Fibroblast of gingiva (primary cell): ENCODE measurements at places on chromosomes 2 and 18.
A peak's percentile ranks its signal among the peaks of the same experiment; 100 is the strongest.

GRCh38 chr2:166841152-166841551 lies 47.1 kb upstream of the XIRP2 start:
- no peak for DNase-seq

DNA sequence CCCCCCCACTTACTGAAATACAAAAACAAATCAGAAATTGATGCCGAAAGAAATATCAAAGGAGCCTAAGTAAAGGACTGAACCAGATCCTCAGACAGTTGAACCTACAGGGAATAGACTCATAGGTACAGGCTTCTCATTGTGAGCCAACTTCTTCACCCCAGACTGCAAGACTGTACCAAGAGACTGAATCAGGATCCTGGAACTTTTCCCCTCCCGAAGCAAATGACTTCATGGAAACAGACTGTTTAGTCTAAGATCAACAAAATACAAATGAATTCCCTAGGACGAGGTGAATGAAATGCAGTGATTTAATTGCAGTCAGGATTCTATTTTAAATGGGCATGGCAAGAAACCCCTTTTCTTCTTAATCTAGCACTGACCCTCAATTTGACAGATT lies 53.6 kb upstream of the RNF152 start:
- DNase-seq, result peak; percentile 58

GRCh38 chr2:102062802-102063201 lies 71.0 kb downstream of the IL1R2 start:
- DNase-seq, result no peak

GRCh38 chr2:196187898-196188458 lies 16.6 kb upstream of the STK17B start:
- no peak for DNase-seq

- no peak for DNase-seq
Measured at GRCh38 chr2:218397463-218397819, 2.2 kb upstream of the CTDSP1 start.

DNA sequence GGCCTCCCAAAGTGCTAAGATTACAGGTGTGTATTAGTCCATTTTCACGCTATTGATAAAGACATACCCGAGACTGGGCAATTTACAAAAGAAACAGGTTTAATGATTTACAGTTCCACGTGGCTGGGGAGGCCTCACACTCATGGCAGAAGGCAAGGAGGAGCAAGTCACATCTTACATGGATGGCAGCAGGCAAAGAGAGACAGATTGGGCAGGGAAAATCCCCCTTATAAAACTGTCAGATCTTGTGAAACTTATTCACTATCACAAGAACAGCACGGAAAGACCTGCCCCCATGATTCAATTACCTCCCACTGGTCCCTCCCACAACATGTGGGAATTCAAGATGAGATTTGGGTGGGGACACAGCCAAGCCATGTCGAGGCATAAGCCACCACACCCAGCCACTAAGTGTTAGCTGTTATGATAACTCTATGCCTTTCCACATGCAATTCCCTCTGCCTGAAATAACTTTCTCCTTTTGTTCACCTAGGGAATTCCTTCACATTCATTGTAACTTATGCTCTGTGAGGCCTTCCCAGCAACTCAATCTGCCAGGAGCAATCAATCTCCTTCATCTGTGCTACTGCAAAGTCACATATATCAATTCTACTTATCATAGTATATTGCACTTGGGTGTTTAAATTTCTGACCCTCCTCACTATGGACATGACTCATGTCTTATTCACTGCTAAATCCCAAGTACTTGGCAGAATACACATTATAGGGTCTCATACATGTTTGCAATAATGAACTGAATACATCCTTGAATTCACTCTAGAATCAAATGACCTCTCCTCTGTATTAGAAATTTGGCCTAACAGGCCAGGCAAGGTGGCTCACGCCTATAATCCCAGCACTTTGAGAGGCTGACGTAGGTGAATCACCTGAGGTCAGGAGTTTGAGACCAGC lies 7.4 kb downstream of the MCEE start:
- no peak for DNase-seq

DNA sequence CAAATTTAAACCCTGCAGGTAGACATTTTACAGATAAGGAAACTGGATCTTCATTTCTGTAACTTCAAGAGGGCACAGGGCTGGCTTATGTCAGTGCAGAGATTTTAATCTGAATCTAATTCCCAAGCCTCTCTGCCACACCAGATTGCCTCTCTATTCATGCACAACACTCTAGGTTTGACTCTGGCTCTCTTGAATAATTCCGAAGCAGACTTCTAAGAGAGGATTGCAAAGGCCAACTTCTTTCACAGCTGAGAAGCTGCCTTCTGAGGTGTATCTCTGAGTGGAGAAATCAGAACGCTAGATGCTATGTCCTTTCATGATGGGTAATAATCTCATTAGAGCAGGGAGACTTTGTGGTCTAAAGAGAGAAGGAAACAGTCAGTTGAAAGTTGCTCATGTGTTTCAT lies 20.1 kb upstream of the MGAT5 start:
- no peak for DNase-seq

DNA sequence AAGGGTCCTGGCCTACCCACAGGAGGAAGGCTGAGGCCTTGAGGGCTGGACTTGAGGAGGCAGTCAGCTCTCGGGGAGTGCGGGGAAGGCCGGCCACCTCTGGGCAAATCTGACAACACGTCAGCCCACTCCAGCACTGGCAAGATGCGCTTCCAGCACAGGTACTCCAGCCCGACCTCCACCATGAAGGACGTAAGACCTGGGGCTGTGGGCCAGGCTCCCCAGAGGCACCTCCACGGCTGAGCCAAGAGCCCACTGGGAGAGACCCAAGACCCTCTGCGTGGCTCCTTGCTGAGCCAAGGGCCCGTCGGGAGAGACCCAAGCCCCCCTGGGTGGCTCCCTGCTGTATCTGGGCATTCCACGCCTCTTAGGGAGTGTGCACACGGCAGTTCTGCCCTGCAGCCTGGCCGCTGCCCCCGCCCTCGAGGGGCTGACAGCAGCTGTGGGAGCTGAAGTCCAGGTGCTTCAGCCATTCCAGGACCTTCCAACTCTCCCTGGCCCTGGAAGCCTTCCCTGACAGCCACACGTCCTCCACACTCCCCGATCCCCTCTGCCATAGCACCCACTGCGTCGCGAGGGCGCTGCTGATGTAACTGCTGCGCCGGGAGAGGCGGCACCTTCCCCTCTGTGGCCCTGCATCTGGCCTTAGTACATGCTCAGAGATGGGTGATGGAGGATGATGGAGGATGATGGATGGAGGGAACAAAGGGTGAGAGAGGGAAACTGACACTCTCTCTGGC lies 50.2 kb downstream of the BIN1 start:
- DNase-seq, result no peak

GRCh38 chr2:70412294-70413070 lies 110.6 kb upstream of the FAM136A start:
- no peak for DNase-seq

DNA sequence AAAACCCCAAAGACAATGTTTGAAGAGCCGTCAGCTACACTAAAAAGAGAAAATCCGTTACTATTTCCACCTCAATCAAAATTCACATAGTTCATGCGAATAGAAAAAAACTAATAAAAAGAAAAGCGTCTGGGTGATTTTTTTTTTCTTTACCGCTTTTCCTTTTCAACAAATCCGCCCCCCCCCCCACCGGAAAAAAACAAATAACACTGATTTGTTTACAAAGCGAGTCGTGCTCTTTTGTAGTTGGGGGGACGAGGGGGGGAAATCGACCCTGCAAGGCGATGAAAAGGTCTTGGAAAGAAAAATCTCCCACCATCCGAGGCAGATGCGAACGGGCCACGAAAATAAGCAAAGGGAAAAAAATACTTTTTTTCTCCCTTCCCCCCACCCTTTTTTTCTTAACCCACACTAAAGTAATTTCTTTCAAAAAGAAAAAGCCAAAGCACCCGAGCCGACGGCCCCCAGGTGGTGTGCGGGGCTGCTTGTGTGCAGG lies 638 bp downstream of the ZNF521 start:
- DNase-seq, result no peak

DNA sequence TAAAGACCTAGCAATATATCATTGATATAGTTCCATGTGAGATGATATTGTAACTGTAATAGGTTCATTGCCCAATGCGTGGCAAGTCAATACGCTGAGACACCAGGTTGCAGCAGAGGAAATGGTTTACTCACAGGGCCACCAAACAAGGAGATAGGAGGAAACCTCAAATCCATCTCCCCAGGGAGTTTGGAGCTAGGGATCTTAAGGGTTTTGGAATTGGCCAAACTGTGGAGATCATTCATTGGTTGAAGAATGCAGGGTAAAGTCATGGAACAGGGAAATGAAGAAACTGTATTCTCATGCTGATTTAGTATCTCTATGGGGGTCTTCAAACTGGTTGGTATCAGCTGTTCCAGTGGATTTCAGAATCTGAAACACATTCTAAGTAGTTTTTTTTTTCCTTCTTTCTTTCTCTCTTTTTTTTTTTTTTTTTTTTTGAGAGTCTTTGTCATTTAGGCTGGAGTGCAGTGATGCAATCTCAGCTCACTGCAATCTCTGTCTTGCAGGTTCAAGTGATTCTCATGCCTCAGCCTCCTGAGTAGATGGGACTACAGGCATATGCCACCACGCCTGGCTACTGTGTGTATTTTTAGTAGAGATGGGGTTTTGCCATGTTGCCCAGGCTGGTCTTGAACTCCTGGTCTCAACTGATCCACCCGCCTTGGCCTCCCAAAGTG lies 30.7 kb upstream of the PPM1B start:
- DNase-seq, result no peak

GRCh38 chr2:163612332-163612731 lies 123.5 kb downstream of the FIGN start:
- no peak for DNase-seq

DNA sequence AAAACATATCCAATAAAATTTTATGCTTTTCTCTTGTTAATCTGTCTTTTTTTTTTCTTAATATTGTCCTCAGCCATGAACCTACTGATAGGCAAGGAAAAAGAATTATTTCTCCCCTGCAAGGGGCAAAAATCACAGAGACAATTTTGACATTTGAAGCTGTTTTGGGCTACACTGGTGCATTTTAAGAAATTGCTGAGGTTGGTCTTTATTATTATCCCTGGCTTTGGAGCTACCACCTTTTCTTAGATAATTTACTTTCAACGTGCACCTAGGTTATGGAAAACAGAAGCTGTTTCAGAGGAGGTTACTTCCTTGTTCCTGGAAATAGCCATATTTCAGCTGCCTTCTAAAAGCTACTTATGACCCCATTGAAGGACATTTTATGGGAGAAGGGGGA lies 195.5 kb upstream of the KYNU start:
- DNase-seq, result no peak

- no peak for DNase-seq
Measured at GRCh38 chr18:5603153-5603552, 59.4 kb upstream of the EPB41L3 start.

GRCh38 chr2:2575181-2575577 lies 244.1 kb upstream of the MYT1L start:
- no peak for DNase-seq

DNA sequence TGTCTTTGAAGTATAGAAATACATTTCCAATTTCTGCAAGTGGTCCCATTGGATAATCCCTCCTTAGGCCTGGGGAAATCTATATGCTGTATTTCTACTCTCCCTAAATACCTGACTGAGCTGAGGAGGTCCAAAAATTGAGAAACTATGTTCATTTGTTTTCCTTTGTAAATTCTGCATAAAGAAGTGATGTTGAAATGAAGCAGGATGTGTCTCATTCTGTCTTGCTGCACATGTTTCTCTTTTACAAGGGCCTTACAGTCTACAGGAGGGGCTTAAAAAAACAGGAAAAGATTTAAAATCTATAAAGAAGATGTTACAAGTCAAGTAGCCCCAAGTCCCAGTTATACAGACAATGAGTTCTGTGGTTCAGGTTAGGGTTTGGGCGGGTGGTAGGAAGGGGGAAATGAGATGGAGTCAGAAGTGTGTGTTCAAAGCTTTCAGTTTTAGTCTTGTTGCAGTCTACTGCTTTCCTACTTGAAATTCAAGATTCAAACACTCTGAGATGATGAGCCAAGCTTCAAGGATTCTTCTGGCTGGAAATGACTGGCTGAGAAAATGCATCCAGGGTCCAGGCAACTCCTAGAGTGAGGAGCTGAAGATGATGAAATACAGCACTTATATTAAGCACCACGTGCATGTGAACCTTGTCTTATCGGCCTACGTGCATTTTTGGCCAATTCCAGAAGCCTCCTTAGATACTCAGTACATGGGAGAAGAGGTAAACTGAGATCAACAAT lies 146.3 kb upstream of the CELF4 start:
- no peak for DNase-seq

DNA sequence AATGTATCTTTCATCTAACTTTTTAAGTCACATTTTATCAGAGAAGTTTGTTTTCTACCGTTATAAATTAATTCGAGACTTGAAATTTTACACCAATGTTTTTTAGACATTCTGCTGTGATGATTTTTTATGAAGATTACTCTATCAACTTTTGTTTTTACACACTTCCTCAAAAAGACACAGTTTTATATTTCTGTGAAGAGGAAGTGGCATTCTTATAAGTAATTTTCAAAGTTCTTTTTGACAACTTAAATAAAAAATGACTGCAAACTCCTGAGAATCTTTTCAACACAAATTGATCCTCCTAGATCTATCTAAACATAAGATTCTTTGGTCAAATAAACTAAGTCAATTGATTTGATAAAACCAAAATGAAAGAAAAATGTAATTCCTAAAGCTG lies 13.7 kb downstream of the ANKRD44 start:
- no peak for DNase-seq

GRCh38 chr18:63161032-63161760 lies 158.4 kb downstream of the BCL2 start:
- DNase-seq, result no peak

- DNase-seq, result no peak
Measured at GRCh38 chr2:234110219-234110618, 59.7 kb downstream of the SPP2 start.

DNA sequence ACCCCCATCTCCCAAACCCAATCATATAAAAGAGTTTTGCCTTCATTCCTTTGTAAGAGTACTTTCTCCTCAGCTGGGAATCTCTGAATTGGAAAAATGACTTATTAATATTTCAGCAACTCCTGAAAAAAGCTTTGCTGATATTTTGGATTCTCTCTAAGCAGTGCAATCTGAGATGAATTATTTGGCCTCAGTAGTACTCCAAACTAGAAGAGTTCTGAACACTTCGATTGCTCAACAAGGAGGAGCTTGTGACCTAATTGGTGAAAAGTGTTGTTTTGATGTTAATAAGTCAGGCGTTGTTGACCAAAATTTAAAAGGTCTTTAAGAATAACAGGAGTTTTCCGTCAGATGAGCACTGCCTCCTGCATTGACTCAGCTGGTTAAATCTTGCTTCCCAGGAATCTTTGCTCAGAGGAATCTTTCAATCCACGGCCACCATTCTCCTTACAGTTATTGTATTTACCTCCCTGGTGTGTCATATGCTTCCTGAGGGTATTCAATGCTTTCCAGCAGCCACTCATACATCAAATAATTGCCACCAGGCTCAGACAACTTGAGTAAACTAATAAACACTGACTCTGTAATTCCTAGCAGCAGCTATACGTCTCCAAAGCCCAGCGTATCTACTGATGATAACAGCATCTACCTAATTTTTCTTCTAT lies 24.5 kb upstream of the LIPG start:
- no peak for DNase-seq

DNA sequence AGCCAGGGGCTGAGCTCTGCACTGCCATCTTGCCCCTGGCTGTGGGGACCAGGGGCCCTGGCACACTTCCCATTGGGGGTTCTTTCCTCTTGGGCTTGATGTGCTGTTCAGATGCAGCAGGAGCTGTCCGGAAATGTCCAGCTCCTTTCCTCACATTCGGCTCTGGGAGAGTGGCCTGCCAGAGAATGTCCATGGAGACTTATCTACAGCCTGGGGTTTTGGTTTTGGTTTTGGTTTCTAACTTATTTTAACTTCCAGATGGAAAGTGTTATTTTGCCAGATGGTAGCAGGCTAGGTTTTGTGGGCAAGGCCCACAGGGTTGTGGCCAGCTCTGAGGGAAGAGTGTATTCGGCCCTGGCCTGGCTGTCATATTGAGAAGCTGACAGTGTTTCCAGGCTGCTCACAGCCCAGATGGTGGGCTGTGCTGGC lies 177.3 kb downstream of the ANKRD30B start:
- DNase-seq, result peak; percentile 79
